Activated T-helper 1 cell treated with anti-CD3 and anti-CD28 coated beads, Interleukin-12 subunit alpha, Interleukin-12 subunit beta, Interleukin-2, Interleukin-4 antibody, amounts not matched to agents 30 ng/mL and 10 ng/mL and 1 ng/mL, durations not matched to agents 14 hours and 24 hours and 36 hours (primary cell): ENCODE measurements at places on chromosomes 5 and 9.

GRCh38 chr5:66329078-66329477 is 185.0 kb downstream of the SREK1 start:
- DNase-seq, result no peak

DNA sequence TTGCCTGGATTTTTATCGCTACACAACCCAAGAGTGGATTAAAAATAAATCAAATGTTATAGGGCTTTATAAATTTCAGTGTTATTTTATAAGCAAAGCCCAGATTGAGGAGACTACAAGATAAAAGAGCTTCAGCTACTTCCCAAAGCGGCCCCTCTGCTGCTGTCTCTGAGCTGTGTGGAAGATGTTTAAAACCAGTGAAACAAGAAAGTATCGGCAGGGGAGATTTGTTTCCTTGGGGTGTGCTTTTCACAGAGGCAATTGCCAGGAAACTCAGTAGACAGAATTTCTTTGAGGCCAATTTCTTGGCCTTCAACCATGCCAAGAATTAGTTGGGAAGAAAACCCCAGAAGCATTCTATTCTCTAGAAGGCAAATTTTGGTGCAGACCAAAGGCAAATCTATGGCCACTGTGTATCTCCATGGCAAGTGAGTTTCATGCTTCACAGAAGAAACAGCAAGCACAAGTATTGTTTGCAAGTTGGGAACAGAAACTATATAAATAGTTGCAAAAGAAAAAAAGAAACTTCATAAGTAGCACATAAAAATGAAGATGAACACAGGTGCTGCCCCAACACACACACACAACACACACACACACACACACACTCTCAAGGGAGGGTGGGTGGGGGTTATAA is 197.2 kb downstream of the PARP8 start:
- DNase-seq, result no peak

- no peak for DNase-seq
Measured at GRCh38 chr5:167479779-167480178, 811.7 kb upstream of the WWC1 start.

DNA sequence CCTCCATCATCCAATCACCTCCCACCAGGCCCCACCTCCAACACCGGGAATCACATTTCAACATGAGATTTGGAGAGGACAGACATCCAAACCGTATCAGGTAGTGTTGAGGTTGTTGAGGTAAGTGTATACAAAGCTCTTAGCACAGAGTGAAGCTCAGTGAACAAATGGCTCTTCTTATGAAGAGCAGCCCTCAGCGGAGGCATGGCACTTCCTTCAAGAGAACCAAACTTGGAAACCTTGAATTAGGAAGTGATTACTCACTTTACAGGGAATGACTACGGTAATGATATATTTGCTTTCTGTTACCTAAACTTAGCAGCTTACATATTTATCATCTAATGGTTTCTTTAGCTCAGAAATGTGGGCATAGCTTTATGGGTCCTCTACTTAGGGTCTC is 92.8 kb downstream of the IQGAP2 start:
- no peak for DNase-seq

GRCh38 chr9:105168870-105169319 is 75.6 kb upstream of the SLC44A1 start:
- no peak for DNase-seq

DNA sequence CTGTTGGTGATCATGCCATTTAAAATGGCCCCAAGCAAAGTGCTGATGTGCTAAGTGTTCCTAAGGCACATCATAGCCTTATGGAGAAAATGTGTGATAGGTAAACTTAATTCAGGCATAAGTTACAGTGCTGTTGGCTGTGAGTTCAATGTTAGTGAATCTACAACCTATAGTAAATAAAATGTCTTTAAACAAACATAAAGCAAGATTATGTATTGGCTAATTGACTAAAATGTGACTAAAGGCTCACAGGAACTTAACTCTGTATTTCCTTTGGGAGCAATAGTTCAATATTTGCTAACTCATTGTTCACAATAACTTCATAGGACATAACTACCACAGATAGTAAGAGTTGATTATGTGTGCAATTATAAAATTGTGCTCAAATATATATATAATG is 49.4 kb upstream of the LRRC19 start:
- DNase-seq, result no peak

- no peak for DNase-seq
Measured at GRCh38 chr5:73582285-73583145, 17.0 kb downstream of the UTP15 start.

DNA sequence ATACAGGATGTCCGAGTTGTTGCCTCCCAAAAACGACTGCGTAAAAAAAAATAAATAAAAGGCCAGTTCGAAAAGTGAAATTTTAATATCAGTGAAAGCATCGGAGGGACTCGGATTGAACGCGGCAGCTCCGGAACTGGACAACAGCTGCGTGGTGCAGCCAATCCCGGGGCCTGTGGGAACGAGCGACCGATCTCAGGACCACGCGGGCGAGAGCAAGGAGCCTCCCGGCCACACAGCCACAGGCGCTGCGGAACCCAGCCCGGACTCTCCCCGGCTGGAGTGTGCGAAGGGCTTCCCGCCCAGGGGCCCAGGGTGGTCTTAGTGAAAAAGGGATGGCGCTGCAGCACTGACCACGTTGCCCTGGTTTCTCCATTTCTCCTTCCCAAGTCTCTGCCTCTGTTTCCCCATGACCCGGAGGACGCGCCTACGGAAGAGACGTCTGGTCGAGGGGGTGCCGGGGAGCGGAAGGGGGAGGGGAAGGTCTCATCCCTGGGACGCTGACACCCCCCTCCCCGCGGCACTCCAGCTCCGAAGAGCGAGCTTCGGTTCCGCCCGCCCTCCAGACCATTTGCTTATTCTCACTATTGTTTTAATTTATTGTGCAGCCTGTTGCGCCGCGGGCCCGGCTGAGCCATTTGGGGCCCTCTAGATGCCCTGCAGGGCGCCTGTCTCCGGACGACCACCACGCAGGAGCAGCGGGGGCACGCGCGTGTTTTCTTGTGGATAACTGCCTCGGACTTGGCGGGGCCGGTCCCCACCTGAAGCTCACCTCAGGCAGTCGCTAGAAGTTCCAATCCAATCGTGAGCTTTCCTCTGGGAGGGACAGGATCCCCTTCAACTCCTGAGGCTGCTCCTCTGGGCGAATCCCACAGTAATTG is 303.0 kb downstream of the PARP8 start:
- DNase-seq, result no peak

DNA sequence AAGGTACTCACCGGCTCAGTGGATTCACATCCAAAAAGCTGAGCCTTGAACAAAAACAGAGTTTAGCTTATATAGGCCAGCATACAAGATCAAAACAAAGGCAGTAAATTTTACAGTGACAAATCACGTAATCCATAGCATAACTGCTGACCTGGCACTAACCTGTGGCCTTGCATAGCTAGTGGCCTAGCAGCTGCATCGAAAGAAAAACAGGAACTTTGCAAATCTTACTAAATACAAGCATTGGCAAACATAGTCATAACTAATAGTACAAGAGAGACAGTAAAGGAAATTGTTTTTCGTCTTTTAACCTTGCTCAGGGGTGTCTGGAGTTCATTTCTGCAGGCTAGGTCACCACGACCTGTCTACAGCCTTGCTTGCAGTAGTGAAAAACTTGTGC is 4.8 kb downstream of the HSDL2 start:
- DNase-seq, result no peak

- no peak for DNase-seq
Measured at GRCh38 chr9:20178197-20178596, 389.4 kb upstream of the SLC24A2 start.

DNA sequence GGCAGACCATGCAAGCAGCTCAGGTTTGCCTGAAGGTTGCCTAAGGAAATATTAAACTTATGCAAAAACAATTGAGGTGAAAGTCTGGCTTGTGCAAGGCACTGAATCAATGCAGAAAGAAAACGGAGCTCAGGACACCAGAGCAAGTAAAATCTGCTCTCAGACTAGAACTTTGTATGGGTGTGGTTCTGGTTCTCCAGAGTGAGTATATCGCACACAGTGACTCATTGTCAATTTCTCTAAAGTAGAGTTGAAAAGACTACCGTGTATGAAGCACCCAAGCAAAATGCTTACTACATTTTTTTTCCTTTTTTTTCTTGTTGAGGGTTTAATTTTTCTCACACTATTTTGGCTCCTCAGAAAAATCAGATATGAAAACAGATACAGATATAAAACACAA is 650.3 kb upstream of the CDH10 start:
- no peak for DNase-seq

DNA sequence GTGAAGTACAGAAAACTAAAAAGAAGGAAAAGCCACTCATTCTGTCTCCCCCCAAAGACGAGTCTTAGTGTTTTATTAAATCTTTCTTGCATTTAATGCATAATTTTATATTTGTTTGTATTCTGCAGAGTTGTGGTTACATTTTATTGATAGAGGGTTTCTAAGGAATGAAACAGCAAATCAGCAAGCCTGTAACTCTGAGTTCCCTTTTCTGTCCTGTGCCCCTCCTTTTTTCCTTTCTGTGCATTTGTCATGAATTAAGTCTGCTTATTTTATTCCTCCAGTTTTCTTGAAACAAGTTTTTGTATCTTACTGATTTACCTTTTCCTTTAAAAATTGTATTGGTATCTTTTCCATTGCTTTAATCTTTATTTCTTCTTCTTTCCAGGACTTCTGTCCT is 132.8 kb downstream of the MUSK start:
- no peak for DNase-seq
